Hematopoietic multipotent progenitor cell treated with erythropoietin and hydrocortisone succinate and interleukin-3 and kit ligand, for 8 days (in vitro differentiated cells): ENCODE measurements at places on chromosomes 12 and 14.

- DNase-seq = no peak
Observed at GRCh38 chr12:47017041-47017713, 62.2 kb upstream of the PCED1B start.

DNA sequence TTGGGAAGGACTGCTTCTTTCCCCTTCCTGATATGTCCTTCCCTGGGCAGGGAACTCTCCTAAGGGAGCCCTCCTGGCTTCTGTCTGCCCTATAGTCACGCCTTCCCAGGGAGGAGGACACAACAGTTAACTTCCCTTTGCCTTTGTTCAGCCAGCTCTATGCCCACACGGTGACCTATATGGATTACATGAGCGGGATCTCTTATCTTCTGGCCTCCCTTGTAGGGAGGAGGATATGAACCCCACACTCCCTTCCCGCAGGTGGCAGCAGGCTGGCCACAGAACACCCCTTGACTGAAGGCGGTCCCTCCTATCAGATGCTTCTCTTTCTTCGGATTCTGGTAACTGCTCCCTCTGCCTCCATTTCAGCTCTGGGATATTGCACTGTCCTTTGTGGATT, 135.6 kb upstream of the MAX start:
- peak; percentile 43 for DNase-seq

DNA sequence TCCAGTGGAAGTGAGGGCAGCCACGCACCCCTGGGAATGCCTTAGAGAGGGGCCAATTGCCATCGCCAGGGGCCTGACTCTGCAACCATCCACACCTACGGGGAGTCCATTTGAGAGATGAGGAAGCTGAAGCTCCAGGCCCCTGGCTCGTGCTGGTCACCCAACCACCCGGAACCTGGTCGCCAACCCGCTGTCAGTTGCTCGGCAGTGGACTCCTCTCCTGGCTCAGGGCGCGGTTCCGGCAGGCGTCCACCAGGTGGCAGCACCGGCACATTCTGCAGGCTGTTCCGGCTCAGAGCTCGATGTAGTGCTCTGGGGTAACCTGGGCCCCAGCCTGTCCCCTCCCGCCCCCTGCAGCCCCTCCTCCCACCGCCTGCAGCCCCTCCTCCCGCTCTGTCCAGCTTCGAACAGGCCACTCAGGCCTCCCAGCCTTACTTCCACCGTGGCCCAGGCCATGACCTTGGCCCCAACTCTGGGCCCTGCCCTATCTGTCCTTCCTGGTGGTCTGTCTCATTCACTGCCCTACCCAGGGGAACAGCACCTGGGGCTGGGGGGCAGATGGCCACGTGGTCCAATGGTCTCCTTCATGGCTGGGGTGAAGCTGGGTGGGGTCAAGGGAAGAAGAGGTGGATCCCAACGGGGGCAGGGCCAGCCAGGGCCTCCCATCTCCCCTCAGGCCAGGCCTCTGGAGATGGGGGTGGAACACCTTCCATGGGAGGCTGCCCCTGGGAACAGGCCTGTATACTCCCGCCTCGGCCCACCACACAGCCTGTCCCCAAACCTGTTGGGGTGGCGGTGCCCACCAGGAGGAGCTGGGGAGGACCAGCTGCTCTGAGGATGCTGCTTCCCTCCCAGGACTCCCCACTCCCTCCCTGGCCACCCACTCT, 15.7 kb downstream of the SIVA1 start:
- peak; percentile 78 for DNase-seq

GRCh38 chr12:124321556-124322270, 26.8 kb downstream of the RFLNA start:
- DNase-seq = no peak

- no peak for DNase-seq
Observed at GRCh38 chr14:69441948-69442347, 42.6 kb upstream of the PLEKHD1 start.

DNA sequence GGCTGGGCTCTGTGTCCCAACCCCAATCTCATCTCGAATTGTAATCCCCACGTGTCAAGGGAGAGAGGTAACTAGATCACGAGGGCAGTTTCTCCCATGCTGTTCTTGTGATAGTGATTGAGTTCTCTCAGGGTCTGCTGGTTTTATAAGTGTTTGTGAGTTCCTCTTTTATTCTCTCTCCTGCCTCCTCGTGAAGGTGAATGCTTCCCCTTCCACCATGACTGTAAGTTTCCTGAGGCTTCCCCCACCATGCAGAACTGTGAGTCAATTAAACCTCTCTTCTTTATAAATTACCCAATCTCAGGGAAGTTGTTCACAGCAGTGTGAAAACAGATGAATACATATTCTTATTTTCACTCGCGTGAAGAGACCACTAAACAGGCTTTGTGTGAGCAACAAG, 148.2 kb downstream of the TMEM30B start:
- no peak for DNase-seq

DNA sequence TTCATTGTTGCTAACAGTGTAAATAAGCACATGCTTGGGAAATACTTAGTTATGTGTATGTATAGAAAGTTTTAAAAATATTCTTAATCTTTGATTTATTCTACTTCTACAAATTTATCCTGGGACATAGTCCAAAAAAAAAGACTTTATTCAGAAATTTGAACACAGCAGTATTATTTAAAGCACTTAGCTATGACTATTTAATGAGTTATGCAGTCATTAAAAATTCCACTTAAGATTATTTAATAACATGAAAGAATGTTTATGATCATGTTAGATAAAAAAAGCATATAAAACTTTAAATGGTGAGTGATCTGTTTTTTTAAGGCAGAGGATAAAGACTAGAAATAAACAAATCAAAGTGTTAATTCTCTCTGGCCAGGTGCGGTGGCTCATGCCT, 78.3 kb downstream of the BAZ1A start:
- DNase-seq = no peak
